Frontal cortex (tissue), 4 donors: ENCODE measurements at places on chromosomes 3 and 15. TPM values are rescaled to one million over a fixed set of nuclear protein-coding genes. Genes with fewer than 3 reads are reported as not detected.

- no peak for DNase-seq
Measured at GRCh38 chr3:131282379-131282778, 99.2 kb upstream of the NUDT16 start.

Gene GHSR
- 0.82 TPM for total RNA-seq

Gene DAG1
- total RNA-seq = 20.0 TPM

Gene TRA2B
- total RNA-seq = 163 TPM

Gene CCDC71
- total RNA-seq = 17.9 TPM

- DNase-seq = no peak
Measured at GRCh38 chr15:25850154-25851111, 12.7 kb downstream of the ATP10A start.

DNA sequence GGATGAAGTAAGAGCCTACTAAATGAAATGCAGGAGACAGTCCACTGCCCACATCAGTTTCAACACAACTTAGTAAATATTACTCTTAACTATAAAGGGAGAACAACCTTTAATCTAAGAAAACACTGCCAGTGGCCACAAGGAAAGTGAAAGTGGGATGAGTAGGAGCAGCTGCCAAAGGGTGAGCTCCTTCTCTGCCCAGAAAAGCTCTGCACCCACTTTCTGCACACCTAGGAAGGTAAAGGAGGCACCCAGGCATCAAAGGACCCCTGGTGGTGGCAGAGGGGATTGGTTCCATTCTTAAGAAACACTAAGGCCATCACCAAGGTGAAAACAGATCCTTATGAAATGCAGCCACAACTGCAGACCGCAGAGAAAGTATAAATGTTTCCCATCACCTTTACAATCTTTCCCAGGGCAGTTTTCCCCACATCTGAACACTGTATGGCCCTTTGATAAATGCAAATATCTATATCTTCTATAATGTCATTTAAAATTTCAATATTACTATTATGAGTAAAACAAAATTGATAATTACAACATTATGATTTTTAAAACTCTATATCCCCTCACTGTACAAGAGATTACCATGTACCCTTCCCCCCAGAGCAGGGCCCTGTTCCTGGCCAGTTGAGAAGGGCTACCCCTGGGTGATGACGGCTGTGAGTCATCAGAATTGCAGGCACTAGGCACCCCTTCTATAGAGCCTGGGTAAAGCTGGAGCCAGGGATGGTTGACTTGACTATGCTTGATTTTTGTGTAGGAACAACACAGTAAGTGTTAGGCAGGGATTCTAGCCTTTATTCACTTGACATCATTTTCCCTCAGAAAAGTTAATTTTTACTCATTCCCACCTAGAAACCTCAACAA lies 92.0 kb downstream of the SNRK start:
- no peak for DNase-seq

Gene PLSCR2
- total RNA-seq = not detected

DNA sequence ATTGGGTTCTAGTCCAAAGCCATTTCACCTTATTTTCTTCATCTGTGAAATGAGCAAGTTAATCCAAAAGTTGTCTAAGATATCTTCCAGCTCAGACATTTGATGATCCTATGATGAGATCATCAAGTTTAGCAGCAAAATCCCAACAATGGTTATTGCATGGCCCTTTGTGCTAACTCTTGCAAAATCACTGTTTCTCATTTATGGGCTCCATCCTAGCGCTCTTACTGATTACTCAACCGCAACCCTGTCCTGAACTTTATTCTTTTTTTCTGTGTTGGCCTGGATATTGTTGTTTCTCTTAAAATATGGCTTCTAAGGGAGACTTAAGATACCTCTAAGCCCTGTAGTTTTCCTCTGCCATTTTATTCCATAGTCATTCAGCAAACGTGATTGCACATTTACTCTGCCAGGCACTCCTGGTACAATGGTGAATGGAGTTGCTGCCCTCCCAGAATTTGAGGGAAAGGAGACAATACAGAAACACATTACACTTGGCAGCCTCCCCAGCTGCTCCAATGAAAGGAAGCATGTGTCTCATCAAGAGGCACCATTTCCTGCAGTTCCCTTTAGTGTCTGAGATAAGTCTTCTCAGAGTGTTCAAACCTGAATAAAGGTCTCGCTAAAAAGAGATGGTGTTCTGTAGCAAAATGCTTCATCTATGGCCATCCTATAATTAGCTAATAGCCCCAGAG lies 4.4 kb downstream of the GXYLT2 start:
- DNase-seq = no peak

GRCh38 chr15:66931768-66932633 lies 133.4 kb upstream of the SMAD3 start:
- no peak for DNase-seq

GRCh38 chr3:14689247-14689980 lies 14.5 kb downstream of the C3orf20 start:
- no peak for DNase-seq

DNA sequence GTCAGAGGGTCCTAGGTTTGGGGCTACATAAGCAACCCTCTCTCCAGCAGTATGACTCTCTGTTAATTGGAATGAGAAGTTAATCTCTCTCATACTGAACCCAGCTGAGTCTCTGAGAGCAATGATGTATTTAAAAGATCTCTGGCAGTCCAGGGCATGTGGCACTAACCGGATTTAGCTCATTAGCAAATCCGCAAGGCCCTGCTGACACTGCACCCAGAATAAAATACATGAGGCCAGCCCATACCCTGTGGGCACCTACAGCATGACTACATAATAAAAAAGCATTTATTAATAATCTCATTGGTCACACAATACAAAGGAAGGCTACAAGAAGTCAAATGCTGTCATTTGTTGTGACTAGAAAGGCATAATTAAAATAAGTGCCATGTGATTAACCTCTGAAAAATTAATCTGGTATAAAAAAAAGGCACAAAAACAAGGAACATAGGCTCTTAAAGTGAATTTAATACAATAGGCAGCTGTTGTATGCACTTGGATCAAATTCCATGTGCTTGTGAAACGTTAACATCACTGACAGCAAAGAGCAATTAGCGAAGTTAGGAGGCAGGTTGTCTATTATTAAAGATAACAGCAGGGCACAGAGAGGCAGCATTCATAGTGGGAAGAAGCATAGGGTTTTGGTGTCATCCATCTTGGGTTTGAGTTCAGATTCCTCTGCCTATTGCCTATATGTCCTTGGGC lies 381.2 kb downstream of the WDR72 start:
- no peak for DNase-seq

Gene GOLGA8T
- total RNA-seq = not detected

DNA sequence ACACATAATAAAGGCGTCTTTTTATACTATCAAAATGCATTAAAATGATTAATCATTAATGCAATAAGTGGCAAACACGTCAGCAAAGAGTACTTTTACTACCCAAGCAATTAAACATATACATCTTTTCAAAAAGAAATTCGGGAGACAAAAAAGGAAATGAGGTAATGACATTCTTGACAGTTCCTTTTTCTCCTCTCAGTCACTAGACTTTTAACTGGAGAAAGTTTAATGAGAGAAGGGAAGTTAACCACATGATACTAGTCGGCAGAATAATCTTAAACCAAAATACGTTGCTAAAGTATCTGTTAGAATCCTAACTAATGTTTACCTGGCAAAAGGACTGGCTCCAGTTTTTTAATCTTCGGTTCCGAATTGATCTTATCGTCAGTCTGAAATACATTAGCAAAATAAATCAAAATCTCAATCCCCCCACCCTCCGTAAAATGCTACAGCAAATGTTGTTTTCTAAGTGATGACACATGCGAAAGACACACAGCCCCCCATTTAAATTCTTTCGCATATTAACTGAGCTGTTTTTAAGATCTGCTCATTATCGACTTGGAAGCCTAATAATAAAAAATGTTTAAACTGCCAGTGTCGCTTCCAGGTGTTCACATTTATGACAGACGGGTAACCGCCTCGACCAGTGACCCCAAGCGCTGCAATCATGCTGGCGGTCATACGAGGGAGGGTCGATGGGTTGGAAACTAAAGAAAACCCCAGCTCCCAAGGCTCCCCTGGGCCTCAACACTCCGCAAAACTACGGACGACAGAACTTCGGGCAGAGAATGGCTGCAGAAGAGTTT lies 778 bp downstream of the MTMR10 start:
- DNase-seq = peak; percentile 19

Gene FBXO40
- not detected for total RNA-seq

DNA sequence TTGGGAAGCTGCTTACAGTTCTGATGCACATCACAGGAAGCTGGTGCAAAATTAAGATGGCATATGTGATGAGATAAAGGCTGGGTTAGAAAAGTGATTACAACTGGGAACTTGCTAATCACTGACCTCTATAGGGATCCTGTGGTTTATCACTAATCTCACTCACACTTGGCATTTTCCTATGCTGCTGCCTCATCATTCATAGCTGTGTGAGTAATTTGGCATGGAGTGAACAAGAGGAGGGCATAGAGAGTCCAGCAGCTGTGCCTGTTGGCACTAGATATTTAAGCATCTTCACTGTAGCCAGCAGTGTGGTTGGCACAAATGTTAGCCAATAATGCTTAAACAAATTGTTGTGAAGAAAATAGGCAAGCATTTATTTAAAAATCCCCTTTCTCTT lies 217.7 kb upstream of the CGNL1 start:
- peak; percentile 4 for DNase-seq

GRCh38 chr3:143771939-143772338 lies 76.3 kb downstream of the SLC9A9 start:
- no peak for DNase-seq

Gene MYO5A
- 125 TPM for total RNA-seq

Gene C3orf49
- not detected for total RNA-seq

Gene ATP13A5
- total RNA-seq = 0.41 TPM

DNA sequence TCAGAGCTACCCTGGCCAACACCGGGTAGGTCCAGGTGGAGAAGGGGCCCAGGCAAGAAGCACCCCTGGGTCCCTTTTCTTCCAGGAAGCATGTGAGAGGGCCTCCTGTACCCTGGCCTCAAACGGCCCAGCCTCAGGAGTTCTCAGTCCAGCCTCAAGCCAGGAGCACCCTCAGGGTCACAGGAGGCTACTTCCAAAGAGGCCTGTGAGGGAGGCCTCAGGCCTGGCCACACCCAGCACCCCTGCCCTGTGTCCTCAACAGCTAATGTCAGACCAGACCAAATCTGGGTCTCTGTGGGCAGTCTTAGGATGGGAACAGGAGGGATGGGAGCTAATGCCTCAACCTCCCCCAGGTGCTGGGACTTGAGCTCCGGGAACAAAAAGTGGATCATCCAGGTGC lies 23.5 kb downstream of the PTH1R start:
- no peak for DNase-seq

DNA sequence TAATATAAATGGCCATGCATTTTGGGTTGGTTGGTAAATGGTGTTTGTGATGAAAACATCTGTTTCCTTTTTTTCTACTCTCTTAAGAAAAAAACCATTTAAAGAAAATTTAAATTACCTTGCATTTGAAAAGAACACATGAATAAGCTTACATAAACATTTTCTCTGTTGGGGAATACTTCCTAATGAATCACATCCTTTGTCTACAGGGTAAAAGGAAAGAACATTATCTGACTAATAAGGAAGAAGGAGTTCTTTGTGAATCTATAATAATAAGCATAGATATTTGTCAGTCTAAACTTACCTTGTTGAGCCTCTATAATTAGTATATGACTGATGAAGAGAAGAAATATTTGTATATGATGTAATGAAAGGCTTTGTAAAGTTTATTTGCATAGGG lies 254.1 kb upstream of the ZNF717 start:
- DNase-seq = no peak

DNA sequence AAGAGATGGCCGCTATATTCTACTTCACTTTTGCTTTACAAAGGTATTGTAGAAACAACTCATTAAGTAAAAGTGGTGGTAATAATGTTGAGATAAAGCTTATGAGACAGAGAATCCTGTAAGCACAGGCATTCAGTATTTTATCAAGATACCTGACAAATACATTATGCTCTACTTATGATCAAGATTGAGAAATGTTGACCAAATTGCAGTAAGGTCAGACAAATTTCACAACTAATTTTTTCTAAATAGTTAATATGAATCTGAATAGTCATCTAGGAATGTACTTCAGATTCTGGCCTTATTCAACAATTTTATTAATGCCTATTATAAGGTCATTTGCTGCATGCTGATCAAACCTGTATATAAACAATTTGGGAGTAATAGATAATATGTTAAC lies 95.1 kb upstream of the MBNL1 start:
- no peak for DNase-seq

- no peak for DNase-seq
Measured at GRCh38 chr3:19148768-19149091, 420 bp downstream of the KCNH8 start.

- no peak for DNase-seq
Measured at GRCh38 chr3:107664614-107665013, 141.9 kb downstream of the BBX start.

Gene TCF12
- 87.2 TPM for total RNA-seq

DNA sequence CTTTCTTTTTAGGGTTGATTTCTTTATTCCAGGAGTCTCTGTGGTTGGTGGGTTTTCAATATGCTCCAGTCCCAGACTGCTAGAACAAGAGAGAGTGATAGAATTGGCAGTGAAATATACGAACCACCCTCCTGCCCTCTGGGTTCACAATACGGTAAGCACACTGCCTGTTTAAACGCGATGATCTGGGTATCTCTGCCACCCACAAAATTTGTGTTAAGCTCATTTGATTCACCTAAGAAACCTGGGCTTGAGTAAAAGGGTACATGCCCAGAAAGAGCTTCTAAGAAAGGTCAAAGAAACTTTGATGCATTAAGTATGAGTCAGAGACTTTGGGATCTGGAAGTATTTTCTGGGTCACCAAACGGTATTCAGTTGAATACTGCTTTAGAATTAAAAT lies 29.8 kb downstream of the OXNAD1 start:
- no peak for DNase-seq

GRCh38 chr3:155219106-155219505 lies 74.4 kb downstream of the STRIT1 start:
- DNase-seq = no peak
